ENCODE measurements at places on chromosomes 4 and X. TPM values are rescaled to one million over a fixed set of nuclear protein-coding genes. Genes with fewer than 3 reads are reported as not detected.

PRDM5 gene
- 12.1 TPM for total RNA-seq

SEL1L3 gene
- 32.6 TPM for total RNA-seq

NEIL3 gene
- 2.0 TPM for total RNA-seq

EVC2 gene
- total RNA-seq: 9.7 TPM

GABRB1 gene
- not detected for total RNA-seq

FAM47E gene
- total RNA-seq: not detected

ADAM29 gene
- total RNA-seq: not detected

BMPR1B gene
- 1.8 TPM for total RNA-seq

GPC4 gene
- total RNA-seq: 3.5 TPM

DAPP1 gene
- total RNA-seq: not detected

Measured in pericardium fibroblast (primary cell).